Caki2 (cell line): ENCODE measurements at places on chromosomes 12 and 14. TPM values are rescaled to one million over a fixed set of nuclear protein-coding genes. Genes with fewer than 3 reads are reported as not detected.

Gene INSM2
- not detected in 2 replicates for total RNA-seq

Gene RAB2B
- 13.1 and 24.4 TPM in 2 replicates for total RNA-seq

Gene PPP1R1A
- 6.6 and 9.2 TPM in 2 replicates for total RNA-seq

Gene ART4
- not detected in 2 replicates for total RNA-seq

Gene CMKLR1
- not detected in 2 replicates for total RNA-seq

Gene LAG3
- total RNA-seq, result not detected in 2 replicates

Gene ACOT4
- total RNA-seq, result not detected in 2 replicates

Gene SMOC1
- 1.6 and 3.1 TPM in 2 replicates for total RNA-seq

GRCh38 chr12:75409830-75410229 is 18.9 kb downstream of the GLIPR1L2 start:
- no peak for DNase-seq

GRCh38 chr14:92459950-92460421 is 53.6 kb upstream of the RIN3 start:
- no peak for DNase-seq

GRCh38 chr12:52032446-52032803 is 18.8 kb upstream of the NR4A1 start:
- no peak for DNase-seq

- no peak for DNase-seq
Observed at GRCh38 chr12:108962256-108962655, 58.6 kb downstream of the SVOP start.

- no peak for DNase-seq
Observed at GRCh38 chr12:120639771-120640721, at the start of gene CABP1. TSS of gene CABP1 (plus strand) at chr12:120640626. CDS start at chr12:120640686, 60 bp downstream.

- DNase-seq, result peak; percentile 16
Observed at GRCh38 chr14:53265025-53265424, 111.9 kb upstream of the DDHD1 start.

- no peak for DNase-seq
Observed at GRCh38 chr12:3122841-3123678, 45.9 kb downstream of the TSPAN9 start.

- no peak for DNase-seq
Observed at GRCh38 chr12:122158700-122159285, 15.2 kb downstream of the IL31 start.

- no peak for DNase-seq
Observed at GRCh38 chr12:118358612-118359540, 13.8 kb downstream of the TAOK3 start.

DNA sequence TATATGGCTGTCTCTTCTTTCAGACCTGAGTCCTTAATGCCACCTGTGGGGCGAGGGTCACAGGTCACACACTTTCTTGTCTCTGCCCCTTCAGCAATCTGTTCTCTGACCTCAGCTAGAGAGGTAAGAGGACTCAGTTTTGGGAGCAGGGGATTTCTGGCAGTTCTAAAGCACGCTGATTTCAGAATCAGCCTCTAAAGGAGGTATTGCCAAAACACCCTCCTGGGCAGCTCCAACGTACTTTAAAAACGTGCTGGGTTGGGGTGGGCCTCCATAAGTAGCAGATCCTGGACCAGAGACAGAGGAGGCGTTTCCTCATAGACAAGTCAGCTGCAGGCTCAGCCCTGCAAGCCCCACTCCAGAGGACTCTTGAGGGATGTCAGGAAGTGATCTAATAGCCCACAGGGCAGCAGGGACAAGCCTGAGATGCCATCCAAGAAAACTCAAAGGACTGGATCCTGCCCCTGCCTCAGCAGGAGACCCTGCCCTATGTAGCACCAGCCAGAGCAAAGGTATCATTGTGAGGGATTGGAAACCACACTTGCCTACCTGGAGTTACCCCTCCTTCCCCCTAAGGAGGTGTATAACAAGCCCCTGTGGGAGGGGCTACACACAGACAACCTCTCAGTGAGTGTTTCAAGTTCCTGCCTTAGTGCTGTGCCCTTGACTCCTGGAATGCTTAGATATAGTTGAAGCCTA is 8.5 kb downstream of the CTDSP2 start:
- no peak for DNase-seq

GRCh38 chr12:79016181-79016580 is 151.6 kb downstream of the SYT1 start:
- no peak for DNase-seq

- peak; percentile 43 for DNase-seq
Observed at GRCh38 chr12:56271031-56271430, 4.3 kb downstream of the COQ10A start.
